ENCODE measurements at places on chromosomes 6 and 20.

GRCh38 chr6:132698608-132699007 lies 15.2 kb downstream of the VNN1 start:
- DNase-seq: no peak

GRCh38 chr20:63314015-63314471 lies 21.1 kb downstream of the COL20A1 start:
- DNase-seq: no peak

GRCh38 chr20:33791959-33792597 lies 19.1 kb upstream of the CHMP4B start:
- peak; percentile 67 for DNase-seq

- no peak for DNase-seq
Observed at GRCh38 chr6:129695373-129696027, 14.5 kb downstream of the ARHGAP18 start.

- DNase-seq: no peak
Observed at GRCh38 chr6:548517-548916, 108.4 kb downstream of the HUS1B start.

GRCh38 chr20:23135449-23136420 lies 49.6 kb upstream of the CD93 start:
- DNase-seq: no peak

DNA sequence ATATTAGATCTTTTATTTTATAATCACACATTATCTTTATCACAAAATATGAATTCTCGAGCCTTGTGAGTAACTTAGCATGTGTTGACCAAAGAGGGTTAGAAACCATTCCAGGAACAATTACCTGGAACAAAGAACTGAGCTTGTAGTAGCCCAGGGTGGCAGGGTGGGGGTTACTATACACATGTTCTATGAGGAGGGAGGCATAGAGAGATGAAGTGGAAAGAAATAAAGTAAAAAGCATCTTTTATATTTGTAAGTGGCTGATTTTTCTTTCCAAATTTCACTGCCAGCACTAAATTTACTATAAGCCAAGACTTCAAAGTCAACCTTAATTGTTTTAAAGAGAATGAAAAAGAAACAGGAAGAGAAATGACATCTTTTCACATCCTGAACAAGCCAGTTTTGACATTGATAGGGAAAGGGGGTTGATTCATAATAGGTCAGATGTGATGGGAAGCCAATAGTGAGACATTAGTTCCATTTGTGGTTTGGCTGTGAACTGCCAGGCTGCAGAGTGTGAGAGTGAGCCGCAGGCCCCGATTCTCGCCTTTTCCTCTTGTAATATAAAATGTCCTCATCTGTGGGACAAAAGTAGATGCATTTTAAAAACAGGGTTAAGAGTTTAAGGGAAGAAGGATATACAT lies 52.7 kb upstream of the MYB start:
- DNase-seq: no peak

DNA sequence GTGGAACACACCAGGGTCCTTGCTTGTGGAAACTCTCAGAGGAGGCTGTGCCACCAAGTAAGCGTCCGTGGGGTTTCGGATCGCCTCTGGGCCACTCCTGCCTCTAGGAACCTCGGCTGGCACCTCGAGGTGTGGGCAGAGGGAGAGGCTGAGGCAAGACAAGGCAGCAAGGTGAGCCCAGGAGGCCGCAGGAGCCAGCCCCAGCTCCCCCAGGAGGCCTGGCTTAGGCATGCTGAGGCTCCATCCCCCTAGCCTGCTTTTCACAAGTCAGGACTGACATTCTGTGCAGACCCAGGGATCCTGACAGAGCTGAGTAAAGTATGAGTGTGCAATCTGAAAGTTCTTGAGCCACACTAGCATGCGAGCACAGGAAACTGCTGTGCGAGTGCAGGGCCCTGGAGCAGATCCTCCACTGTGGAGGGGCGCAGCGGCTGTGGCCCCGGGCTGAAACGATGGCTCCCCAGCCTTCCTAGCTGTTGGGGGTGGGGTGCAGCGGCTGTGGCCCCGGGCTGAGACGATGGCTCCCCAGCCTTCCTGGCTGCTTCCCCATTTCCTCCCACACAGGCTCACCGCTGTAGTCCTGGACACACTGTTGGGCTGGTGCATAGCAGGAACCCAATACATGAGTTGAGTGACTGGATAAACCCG lies 75.2 kb upstream of the CD93 start:
- DNase-seq: no peak

DNA sequence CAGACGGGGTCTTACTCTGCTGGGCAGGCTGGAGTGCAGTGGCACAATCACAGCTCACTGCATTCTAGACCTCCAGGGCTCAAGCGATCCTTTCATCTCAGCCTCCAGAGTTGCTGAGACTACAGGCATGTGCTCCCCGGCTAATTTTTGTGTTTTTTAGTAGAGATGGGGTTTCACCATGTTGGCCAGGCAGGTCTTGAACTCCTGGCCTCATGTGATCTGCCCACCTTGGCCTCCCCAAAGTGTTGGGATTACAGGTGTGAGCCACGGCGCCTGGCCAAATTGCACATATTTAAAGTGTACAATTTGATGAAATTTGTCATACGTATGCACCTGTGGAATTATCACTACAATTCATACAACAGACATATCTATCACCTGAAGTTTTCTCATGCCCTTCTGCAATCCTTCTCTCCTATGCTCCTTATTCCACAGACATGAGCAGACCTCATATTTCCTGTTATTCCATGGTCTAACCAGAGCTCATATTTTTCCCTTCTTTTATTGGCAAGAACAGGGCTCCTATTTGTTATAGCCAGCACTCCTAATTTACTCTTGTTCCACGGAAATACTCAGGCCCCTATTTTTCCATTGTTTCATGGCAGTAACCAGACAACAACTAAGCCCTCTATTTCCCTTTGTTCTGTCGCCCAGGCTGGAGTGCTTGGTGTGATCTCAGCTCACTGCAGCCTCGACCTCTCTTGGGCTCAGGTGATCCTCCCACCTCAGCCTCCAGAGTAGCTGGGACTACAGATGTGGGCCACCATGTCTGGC lies 2.2 kb upstream of the CSTL1 start:
- DNase-seq: no peak

DNA sequence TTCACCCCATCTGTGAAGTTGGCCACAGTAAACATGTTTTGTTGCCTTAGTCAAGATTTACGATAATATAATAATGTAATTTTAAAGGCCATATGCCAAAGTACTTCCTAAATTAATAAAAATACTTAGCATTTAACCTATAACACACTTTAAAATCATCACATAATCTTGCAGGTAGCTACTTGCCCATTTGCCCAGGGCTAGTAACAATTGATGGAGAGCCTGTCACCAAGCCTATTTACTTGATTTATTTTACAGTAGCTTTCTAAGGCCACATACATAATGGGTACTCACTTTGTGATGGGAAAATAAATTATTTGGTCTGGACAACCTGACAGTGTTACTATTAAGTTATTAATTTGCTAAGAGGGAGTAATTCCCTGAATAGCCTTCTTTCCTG lies 14.5 kb downstream of the BTBD9 start:
- no peak for DNase-seq

GRCh38 chr6:155406801-155407200 lies 48.8 kb downstream of the NOX3 start:
- no peak for DNase-seq

DNA sequence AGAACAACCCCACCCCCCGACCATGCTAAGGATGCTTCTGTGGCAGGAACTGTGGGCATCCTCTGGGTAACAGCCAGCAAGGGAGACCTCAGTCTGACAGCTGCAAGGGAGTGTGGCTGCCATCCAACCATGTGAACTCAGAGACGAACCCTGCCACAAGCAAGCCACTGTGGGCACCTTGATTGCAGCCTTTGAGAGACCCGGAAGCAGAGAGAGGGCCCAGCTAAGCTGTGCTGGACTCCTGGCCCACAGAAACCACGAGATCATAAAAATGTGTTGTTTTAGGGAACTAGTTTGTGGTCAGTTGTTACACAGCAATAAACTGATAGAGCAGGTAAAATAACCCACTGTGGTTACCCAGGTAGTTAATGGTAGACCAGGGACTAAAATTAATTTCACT lies 414.6 kb downstream of the CDH26 start:
- no peak for DNase-seq

- DNase-seq: no peak
Observed at GRCh38 chr20:32806356-32806755, 13.4 kb upstream of the MAPRE1 start.

GRCh38 chr20:34004227-34004626 lies 10.5 kb downstream of the RALY start:
- DNase-seq: no peak

DNA sequence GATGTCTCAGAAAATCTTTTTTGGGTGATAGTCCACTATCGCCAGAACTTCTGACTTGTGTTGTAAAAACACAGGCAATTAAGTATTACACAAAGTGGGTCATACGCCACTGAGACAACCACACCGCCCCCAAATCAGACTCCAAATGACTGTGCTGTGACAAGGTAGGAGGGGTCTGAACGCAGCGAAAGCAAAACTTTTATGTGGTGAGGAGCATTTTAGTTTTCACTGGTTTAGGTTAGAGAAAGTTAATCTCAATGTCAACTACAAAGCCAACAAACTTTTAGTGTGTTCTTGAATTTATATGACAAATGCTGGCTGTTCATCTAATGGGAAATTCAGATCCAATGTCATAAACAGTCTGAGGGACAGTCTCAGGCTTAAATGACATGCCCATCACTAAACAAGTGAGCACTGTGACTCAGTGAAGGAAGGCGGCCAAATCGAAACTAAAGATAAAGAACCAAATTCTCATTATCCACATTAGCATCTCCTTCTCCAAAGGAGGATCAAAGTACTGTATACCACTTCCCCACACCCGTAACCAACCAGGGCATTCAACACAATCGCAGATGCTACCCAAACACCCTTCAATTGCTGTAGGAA lies 186.7 kb downstream of the GJA10 start:
- no peak for DNase-seq

DNA sequence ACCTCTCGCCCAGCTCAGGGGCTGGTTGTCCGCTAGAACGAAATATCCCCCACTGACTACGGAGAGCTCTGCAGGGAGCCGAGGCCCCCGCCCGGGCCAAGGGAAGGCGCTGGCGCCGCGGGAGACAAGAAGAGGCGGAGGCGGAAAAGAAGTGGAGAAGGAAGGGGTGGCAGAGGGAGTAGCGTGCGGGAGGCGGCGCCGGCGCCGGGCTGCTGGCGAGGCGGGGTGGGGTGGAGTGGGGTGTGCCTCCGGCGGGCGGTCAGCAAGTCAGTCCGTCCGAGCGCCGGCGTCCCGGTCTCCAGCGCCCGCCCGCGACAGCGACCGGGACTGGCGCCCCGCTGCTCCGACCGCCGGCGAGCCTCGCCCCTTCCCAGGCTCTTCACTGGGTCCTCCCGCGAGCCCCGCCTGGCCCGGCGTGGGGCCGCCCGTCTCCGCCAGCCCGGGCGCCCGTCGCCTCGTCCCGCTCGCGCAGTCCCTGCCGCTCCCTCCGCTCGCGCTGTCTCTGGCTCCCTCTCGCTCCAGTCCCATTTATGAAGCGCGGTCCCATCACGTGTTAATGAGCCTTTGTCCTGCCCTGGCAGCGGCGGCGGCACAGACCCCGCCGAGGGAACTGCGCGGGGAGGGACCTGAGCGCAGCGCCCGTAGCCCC lies at the start of gene CNR1:
CNR1 (minus strand) TSS at position 504 of the 649 bp plus-strand sequence. CDS start 21,073 bp downstream, outside the sequence.
- peak; percentile 74 for DNase-seq

GRCh38 chr6:87588756-87589407 lies 905 bp downstream of the RARS2 start:
- peak; percentile 16 for DNase-seq

DNA sequence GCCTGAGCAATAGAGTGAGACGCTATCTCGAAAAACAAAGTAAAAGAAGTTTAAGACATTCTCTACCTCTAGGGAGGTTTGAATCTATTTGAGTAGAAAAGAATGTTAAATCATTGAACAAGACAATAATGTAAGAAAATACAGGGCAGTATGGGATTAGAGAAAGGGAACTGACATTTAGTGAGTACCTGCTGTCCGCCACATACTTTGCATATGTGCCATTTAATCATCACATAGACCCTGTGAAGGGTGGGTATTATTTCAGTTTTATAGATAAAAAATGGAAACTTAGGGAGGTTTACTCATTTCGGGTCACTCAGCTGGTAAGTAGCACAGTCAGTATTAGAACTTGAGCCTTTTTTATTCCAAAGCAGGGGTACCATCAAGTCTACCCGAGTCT lies 31.4 kb downstream of the STK4 start:
- no peak for DNase-seq

DNA sequence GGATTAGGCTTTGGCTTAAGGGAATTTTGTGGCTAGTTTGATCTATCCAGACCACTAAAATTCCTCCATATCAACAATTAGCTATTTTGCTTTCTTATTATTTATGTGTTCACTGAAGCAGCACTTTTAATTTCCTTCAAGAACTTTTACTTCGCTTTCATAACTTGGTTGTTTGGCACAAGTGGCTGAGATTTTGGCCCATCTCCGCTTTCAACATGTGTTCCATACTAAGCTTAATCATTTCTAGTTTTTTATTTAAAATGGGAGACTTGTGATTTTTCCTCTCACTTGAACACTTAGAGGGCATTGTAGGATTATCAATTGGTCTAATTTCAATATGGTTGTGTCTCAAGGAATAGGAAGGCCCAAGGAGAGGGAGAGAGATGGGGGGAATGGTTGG lies 102.4 kb upstream of the HSF2 start:
- DNase-seq: no peak

DNA sequence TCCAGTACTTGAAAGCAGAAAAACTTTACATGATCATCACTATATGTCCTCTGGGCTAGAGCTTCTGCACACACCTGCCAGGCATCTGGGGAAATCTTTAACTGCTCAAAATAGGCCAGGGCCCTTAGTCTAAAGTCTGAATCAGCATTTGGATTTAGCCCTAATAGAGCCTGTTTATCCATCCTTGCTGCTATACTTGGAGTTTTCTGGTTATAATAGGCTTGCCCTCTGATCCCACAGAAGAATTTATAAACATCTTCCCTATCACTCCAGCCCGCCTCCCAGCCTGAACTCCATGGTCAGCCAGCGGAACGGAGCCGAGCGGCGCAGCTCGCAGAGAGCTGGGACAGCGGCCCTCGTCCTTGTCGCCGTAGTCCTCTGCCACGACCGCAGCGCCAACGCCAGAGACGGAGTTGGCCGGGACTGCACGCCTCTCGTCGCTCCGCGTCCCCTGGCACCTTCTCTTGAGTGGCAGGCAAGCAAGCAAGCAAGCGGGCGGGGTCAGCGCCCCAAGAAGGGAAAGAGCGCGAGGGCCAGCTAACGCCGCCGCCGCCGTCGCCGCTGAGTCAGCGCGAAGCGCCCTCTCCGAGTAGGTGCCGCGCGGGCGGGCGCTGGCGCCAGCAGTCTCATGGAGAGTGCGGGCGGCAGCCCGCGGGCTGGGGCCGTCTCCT lies 25.4 kb upstream of the ASIP start:
- peak; percentile 84 for DNase-seq

- peak; percentile 93 for DNase-seq
Observed at GRCh38 chr6:44041461-44042260, 85.6 kb downstream of the MRPL14 start.
